Stimulated activated CD4-positive, alpha-beta T cell treated with anti-CD3 and anti-CD28 coated beads, Interleukin-15, amount 100 ng/mL, for 1 hour (primary cell): ENCODE measurements at places on chromosomes 7 and 10.

- no peak for DNase-seq
These were observed 96.9 kb downstream of the ELMO1 start for GRCh38 chr7:37351716-37352115.

DNA sequence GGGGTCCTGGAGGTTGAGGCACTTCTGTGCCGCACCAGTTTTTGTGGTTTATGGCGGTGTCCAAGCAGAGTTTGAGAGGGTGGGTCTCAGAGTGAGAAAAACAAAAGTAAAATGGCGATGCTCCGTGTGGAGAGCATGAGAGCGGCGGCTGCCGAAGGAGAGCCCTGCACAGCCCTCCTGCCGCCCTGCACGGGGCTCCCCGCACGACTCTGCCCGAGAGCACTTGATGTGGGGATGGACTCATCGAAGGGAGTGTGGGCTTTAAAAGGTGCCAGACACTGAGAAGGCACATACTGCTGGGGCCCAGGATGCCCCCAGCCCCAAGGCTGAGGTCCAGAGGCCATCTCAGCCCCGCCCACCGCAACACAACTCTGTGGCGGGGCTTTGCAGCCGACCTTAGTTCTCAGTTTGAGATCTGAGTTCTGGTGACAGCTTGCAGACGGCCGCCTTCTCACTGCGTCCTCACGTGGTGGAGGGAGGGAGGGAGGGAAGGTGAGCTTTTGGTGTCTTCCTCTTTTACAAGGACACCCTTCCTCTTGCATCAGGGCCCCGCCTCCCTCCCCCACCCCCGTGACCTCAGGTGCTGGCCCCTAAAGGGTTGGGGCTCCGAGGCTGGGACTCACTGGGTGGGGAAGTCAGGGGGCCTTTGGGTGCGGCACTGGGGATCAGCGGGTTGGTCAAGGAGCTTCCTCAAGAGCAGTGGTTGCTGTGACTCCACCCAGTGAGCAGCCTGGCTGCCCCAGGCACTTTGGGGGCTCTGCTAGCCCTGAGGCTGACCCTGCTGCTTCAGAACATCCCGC lies 69.1 kb downstream of the NKX6-2 start:
- DNase-seq = no peak

GRCh38 chr7:47565640-47566250 lies 16.2 kb downstream of the TNS3 start:
- DNase-seq = no peak

GRCh38 chr10:78537018-78537417 lies 503.4 kb downstream of the RPS24 start:
- no peak for DNase-seq

DNA sequence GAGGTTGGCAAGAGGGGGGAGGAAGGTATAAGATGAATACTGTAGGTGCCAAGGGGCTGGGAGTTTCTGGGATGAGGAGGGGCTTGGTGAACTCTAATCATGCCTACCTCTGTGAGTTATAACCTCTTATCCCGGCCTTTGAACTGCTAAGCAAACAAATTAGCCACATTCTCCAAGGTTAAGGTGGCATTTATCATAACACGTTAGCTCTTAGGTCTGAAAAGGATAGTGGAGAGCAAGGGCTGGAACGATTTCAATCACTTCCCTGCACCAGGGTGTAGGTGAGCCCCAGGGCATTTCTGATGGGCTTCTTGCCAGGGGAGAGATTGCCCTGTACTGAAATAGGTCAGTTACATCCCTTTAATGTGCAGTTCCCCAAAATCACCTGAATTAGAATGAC lies 28.6 kb upstream of the DMBT1 start:
- no peak for DNase-seq

DNA sequence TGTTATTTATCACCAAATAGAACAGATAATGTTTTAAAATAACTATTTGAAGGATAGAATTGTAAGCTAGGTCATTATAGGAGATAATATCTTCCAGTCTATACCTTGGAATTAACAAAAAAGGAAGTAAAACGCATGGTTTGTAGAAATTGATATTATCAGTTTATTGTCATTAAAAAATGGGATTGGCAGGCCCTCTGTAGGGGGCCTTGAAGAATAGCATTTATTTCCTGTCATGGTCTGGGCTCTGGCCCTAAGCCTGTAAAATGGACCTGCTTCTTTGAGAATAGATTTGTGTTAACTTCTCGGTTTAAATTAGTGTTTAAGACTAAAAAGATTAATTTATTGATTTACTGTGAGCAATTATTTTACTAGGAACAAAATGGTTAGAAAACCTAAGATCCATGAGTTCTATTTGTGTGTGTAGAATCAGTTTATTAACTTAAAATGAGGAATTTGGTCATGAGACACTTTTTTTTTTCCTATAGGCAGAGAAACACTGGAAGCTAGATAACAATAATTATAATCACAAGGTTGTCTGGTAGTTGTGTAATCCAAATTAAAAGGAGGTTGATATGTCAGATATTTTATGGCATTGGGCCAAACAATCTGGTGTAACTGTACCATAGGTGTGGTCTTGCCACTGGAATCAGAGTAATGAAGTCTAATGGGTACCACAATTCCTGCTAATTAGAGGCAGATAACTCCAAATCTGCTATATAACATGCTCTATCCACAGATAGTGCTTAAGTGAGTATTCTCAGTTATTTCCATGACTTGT lies 197.4 kb upstream of the FOXP2 start:
- DNase-seq = no peak

DNA sequence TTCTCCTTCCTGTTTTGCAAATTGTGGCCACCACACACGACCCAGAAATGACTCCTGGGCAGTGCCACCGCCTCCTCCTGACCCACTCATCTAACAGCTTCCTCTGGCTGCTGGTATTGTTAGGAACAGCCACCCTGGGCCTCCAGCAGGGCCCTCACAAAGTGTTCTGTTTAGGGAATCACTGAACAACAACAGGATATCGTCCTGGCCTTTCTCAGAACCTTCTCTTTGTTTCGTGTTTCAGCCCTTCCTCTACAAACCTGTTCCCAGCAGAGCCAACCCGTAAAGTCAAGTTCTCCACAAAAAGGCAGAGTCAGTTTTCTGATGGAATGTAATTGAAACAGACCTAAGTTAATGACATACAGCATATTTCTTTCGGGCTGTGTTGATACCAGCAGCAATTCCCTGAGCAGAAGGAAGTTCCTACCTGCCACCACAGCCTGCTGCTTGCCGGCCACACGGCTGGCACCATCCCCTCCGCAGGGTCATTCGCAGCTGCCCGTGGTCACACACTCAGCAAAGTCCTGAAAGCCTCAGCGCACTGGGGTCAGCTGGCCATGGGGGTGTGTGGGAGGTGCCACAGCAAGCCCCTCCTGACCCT lies 91.7 kb upstream of the PITRM1 start:
- DNase-seq = no peak

- DNase-seq = no peak
These were observed 382.2 kb upstream of the ZMIZ1 start for GRCh38 chr10:78686444-78687060.

DNA sequence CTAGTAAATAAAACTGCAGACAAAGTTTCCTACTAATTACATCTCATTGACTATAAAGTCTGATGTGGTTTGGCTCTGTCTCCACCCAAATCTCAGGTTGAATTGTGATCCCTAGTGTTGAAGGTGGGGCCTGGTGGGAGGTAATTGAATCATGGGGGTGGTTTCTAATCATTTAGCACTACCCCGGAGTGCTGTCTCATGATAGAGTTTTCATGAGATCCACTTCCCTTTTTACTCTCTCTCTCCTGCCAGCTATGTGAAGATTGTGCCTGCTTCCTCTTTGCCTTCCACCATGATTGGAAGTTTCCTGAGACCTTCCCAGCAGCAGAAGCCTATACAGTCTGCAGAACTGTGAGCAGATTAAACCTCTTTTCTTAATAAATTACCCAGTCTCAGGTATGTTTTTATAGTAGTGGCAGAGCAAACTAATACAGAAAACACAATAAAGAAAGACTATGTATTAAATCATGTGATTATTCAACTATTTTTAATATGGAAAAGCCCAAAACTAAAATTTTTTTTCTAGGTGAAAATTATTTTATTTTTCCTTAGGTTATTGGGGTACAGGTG lies 232.1 kb downstream of the FZD1 start:
- DNase-seq = no peak

GRCh38 chr7:34333925-34334324 lies 324.1 kb upstream of the NPSR1 start:
- DNase-seq = no peak

- DNase-seq = no peak
These were observed 221.3 kb upstream of the DGKB start for GRCh38 chr7:15123901-15124300.
